Body of pancreas (tissue), 4 donors: ENCODE measurements at places on chromosomes 11 and 22.

- DNase-seq, result no peak
These were observed 40.0 kb upstream of the RTL6 start for GRCh38 chr22:44538051-44538450.

GRCh38 chr11:61973476-61974162 lies 6.2 kb upstream of the FTH1 start:
- DNase-seq, result no peak

DNA sequence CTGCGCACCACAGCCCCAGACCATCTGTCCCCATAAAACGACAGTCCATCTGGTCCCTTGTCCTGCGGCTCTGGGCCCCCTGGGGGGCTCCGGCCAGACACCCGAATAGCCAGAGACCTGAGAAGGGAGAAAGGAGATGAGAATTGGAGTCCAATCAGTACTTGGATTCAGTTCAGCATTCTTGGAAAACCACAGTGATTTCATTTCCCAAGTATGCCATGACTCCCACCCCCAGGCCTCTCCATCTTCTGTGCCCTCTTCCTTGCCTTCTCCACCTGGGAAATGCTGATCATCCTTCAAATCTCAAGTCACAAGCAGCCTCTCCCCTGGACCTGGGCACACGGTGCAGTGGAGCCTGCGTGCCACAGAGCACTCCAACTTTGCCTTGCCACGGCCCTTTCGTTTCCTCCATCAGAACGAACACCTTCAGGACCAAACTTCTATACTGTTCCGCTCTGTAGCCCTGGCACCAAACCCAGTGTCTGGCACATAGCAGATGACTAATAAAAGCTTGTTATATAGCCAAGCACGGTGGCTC lies 10.9 kb upstream of the MFNG start:
- DNase-seq, result no peak

DNA sequence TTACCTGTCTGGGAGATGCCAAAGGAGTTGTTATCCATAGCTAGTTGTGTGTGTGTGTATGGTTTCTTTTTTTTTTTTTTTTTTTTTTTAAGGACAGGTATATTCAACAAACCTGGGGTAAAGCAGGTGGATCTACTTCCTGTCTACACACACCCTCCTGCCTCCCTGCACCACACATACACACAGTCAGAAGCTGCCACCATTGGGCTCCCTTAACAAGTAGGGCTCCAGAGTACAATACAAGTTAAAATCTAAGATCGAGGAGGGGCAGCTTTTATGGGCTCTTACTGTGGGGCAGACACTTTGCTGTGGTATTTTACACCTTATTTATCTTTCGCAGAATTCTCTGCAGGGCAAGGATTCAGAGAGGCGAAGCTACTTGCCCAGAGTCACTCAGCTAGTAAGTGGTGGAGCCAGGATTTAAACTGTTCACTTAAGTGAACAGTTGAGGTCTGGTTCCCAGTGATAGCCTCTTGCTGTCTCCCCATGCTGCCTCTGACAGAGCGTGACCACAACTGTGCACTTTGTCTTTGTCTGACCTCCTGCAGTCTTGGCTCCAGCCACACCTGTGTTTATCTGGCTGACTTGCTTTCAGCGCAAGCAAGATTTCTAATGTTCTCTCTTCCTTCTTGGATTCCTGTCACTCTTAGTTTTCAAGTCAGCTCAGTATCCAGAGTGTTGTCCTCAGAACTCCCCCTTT lies 135.0 kb downstream of the CSNK2A3 start:
- no peak for DNase-seq

GRCh38 chr11:19447150-19447566 lies 206.4 kb upstream of the E2F8 start:
- DNase-seq, result no peak

DNA sequence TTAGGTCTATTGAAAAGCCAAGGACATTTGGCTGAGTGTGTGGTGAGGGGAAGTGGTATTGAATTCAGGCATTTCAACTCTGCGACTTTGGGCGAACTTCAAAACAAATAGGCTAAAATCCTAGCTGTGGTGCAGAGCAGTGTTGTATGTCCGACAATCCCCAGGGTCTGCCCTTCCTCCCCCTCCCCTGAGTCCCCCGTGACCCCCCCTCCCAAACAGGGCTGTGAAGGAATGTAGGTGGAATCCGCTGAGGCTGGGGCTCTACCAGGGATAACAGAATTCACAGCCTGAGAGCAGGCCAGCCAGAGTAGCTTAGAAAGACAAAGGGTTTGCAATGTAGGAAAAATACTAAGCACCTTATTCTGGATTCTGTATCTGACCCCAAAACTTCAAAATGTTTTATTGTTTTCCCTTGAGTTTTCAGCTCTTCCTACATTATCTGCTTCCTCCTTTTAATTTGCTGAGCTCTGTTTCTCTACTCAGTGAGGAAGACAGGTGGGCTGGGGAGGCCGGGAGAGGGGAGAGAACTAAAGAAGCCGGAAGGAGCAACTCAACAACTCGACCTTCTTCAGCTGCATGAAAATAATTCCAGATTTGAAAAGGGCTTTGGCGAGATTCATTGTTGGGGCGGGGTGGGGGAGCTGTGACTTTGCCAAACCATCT lies 315.2 kb downstream of the BLID start:
- DNase-seq, result peak; percentile 6

DNA sequence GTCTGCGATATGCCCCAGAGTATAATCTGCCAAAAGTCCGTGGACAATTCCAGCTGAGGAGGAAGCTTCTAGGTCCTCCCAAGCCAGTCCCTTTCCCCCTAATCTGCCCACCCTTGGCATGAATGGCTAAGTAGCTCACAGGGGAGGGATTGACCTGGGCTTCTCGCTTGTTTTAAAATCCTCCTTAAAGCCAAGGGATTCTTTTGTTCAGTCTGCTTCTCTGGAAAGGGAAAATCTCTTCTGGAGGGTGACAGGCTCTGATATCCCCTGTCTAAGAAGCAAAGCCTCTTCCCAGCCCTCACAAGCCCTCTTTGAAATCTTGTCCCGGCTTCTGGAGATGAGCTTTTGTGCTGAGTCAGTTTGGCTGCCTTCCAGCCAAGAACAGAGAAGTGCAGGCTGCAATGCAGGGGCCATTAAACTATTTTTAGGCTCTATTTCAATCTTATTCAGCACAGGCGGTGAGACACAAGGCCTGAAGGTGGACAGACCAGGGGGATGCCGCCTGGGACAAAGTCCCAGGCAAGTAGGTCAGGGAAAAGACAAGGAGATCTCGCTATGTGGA lies 23.9 kb downstream of the NEFH start:
- DNase-seq, result peak; percentile 34
